ENCODE measurements at places on chromosomes 6 and 20.

DNA sequence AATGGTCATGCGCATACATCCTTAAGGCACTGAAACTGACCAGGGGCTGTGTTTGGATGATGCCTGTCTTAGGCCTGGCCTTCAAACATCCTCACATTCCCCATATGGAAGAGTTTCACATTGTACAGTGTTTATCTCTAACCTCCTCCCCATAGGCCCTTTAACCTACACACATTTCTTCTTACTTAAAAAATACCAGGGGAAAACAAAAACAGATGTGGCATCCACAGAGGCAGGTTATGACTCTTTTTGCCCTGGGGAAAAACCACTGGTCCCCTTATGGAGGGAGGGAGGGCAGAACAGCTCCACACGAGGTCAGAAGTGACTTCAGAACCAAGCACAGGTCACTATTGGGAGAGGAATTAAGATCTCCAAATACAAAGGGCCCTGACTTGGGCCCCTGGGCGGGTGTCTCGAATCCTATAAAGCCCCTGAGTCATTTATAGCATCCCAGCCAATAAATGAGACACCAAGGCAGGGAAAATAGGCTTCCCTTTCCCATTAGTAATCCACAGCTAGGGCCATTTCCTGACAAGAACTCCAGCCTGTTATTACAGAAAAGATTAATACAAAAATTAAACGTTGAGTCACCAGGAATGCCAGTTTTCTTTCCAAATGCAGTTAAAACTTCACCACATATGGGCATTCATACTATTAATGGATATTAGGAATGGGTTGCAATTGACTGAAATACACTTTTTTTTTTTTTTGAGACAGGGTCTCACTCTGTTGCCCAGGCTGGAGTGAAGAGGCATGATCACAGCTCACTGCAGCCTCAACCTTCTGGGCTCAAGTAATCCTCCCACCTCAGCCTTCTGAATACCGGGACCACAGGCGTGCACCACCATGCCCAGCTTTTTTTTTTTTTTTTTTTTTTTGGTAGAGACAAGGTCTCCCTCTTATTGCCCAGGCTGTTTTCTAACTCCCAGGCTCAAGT lies 107.2 kb downstream of the ATP9A start:
- no peak for DNase-seq

GRCh38 chr6:118536478-118536877 lies 11.6 kb upstream of the PLN start:
- no peak for DNase-seq

DNA sequence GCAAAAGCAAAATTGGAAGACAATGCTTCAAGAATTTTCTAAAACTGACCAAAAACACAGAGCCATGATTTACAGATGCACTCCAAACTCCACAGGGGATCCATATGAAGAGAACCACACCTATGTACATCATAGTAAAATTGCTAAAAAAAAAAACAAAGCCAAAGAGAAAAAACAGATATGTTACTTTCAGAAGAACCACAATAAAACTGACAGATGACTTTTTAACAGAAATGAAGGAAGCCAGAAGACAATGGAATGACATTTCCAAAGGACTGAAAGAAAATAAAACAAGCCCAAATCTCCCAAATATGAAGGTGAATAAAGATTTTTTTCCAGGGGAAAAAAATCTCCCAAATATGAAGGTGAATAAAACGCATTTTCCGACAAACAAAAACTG lies 17.5 kb downstream of the TRERF1 start:
- DNase-seq, result no peak

GRCh38 chr6:166779381-166779780 lies 152.3 kb upstream of the RPS6KA2 start:
- DNase-seq, result no peak

DNA sequence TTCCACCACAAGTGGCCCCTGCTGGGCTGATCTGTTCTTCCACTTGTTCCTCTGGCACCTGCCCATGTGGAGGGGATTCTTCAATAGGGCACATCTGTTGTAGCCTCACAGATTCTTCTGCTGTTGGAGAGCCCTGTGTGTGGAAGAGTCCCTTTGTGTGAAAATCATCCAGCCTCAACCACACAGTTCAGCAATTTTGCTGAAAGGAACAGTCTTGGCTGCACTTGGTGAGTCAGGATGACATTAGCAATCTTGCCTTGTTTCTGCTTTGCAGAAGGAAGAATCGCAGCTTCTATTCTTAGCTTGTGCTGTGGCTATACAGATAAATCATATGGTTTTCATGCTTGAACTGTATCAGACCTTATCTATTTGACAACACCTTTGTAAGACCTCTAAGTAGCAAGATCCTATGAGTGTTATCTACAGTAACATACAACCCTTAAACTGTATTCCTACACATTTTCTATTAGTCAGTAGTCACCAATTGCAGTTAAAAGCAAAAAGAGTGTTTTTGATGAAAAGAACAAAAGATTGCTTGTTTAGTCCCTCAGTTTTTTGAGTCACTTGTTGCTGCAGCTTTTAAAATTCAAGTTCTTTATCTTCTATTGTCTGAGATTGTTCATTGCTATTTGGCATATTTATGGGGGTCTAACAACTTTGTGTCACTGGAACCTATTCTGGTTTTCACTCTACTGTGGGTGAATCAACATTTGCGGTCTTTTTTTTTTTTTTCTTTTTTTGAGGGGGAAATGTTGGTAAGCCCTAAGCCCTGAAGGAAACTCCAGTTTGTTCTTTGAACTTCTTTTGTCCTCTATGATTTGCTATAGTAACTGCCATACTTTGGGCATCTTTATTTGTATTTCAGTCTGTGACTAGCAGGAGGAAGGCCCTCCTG lies 231.6 kb downstream of the TFAP2B start:
- no peak for DNase-seq

DNA sequence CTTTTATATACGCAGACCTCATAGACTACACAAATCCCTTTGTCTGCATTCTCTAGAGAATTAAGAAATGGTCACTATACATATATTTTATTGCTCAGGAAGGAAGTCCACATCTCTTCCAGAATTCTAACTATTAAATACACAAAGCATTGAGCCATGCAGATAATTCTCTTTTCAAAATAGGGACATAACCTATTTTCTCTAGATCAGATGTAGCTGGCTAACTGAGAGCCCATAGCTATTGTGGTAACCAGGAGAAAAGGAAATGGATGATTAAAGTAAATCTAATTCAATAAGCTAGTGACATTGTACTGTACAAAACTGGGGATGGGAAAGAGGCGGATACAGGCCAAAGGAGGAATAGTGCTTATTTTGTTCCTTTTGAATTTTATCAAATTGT lies 137.2 kb downstream of the BACH2 start:
- DNase-seq, result no peak

DNA sequence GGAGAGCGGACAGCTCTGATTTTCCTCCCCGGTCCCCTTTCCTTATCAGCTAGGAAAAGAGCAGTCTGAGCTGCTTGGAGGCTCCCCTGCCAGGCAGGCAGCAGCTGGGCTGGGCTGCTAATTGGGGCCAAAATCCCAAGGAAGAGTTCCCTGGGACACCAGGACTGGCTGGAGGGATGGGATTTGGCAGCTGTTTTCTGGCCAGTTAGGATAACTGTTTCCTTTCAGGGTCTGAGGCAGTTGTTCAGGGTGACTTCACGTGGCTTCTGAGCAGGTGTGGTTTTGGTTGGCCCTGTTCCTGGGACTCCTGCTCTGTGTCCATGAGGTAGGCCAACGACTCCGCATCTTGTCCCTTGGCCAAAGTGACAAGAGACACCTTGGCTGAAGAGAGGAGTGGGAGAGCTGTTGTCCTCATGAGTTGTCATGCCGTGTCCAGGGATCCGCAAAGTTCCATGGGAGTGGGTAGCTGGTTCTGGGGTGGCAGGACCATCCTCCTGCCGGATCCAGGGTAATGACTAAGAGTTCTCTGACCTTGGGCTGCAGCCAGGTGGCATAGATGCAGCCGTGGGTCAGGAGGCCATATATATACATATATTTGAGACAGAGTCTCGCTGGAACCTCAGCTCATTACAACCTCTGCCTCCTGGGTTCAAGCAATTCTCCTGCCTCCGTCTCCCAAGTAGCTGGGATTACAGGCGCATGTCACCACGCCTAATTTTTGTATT lies 21.2 kb downstream of the MRPS18A start:
- no peak for DNase-seq

DNA sequence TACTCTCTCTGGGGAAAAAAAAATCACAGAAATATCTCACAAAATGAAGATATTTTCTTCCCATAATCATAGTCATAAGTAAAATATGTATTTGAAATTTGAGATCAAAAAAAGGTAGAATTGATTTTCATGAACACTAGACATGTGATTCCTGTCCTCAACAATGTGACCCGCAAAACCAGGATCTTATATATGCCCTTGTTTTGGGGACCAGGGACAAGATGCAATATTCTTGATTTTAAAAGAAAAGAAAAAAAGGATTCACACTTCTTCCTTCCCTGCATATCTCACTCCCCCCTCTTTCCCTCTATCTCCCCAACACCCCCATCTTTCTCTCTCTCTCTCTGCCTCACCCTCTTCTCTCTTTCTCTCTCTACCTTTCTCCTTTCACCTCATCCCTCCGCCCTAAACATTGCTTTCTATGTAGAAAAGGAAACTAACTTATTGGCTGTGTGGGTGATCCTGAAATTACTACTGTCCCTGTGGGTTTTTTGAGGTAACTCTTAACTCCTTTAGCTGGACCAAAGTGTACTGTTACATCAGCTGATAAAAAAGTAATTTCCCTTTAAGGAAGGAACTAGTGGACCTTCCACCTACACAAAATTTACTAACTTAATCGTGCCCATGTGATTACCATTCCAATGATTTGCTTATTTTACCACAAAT lies 85.6 kb downstream of the AIG1 start:
- DNase-seq, result no peak

- no peak for DNase-seq
These were observed 59.6 kb upstream of the QKI start for GRCh38 chr6:163354761-163355425.

- DNase-seq, result no peak
These were observed 57.7 kb downstream of the CSE1L start for GRCh38 chr20:49103647-49104364.

DNA sequence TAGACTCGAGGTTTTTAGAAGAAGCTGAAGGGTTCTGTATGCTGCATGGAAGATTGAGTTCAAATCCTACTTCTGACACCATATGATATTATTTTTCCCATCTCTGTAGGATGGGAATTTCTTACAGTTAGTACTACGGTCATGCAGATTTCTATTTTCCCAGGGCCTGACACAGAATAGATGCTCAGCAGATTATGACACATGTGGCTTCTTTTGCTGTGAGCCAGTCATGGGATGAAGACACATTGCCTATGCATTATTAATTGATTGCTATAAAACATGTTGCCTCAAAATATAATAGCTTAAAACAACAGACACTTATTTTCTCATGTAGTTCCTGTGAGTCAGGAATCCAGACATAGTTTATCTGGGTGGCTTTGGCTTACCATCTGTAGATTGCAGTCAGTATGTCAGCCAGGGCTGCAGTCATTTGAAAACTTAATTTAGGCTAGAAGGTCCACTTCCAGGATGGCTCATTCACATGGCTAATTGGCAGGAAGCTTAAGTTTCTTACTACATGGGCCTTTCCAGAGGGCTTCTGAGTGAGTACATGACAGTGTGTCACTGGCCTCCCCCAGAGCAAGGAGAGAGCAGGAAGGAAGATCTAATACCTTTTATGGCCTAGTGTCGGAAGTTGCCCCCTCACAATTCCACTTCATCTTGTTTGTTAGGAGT lies 29.5 kb downstream of the TOP1 start:
- no peak for DNase-seq

- DNase-seq, result no peak
These were observed 39.8 kb upstream of the CENPW start for GRCh38 chr6:126300126-126300525.

- DNase-seq, result no peak
These were observed 546.6 kb downstream of the CD83 start for GRCh38 chr6:14664112-14664601.

DNA sequence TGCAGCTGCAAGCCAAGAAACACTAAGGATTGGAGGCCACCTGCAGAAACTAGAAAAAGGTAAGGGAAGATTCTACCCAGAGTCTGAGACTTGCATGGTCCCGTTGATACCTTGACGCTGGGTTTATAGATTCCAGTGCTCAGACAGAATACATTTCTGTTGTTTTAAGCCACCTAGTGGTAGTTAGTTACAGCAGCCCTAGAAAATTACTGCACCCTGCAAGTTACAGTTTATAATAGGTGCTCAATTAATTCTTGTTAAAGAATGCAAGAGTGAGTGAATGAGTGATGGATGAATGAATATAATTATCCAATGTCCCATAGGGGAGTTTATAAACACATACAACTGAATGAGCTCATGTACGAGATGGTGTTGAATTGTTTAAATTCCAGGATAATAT lies 453.1 kb upstream of the SLC35B3 start:
- no peak for DNase-seq

GRCh38 chr6:32079566-32080290 lies 29.4 kb downstream of the TNXB start:
- DNase-seq, result no peak

DNA sequence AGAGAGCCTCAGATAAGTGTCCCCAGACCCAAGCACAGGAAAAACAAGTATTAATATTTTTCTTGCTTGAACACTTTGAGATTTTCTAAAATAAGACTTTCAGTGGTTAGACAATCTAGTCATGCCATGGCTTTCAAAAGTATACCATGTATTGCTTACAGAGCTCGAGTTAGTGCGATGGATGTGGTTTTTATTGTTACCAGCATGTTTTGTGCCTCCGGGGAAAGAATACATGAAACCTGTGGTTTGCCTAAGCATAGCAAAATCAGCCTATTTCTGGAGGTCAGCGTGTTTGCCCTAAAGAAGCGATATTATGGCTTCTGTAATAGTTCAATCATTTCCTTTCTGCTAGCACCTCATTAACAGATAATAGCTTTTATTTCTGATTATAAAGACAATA lies 21.6 kb downstream of the RIN2 start:
- no peak for DNase-seq

- peak; percentile 43 for DNase-seq
These were observed 162.4 kb upstream of the BTBD3 start for GRCh38 chr20:11755071-11755841.

GRCh38 chr6:167153521-167153959 lies 4.2 kb downstream of the GPR31 start:
- DNase-seq, result no peak

DNA sequence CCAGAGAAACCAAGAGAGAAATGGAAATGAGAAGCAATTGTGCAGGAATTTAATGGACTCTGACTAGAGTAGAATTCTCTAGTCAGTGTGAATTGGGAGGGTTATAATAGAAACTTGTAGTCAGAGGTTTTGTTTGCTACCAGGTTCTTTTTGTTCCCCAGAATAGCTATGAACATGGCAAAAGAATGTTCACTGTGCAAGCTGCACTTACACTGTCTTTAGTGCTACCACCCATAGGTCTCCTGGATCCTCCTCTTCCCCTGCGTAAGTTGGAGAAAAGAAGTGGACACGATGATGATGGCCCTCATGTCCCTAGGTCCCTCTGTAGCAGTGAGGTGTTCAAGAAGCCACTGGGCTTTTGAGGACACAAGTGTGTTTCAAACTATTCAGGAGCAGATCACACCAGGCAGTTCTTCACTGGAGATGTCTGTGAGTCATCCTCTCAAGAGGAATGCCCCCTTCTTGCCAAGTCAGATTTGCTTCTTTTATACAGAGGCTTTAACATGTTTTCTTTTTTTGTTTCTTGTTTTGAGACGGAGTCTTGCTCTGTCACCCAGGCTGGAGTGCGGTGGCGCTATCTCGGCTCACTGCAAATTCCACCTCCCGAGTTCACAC lies 47.6 kb upstream of the SMIM8 start:
- DNase-seq, result no peak
